ENCODE measurements at places on chromosomes 1 and 21.

GRCh38 chr1:243991650-243992049, 59.4 kb upstream of the ZBTB18 start:
- no peak for DNase-seq

- DNase-seq: no peak
Observed at GRCh38 chr1:34362949-34363348, 186.2 kb downstream of the C1orf94 start.

DNA sequence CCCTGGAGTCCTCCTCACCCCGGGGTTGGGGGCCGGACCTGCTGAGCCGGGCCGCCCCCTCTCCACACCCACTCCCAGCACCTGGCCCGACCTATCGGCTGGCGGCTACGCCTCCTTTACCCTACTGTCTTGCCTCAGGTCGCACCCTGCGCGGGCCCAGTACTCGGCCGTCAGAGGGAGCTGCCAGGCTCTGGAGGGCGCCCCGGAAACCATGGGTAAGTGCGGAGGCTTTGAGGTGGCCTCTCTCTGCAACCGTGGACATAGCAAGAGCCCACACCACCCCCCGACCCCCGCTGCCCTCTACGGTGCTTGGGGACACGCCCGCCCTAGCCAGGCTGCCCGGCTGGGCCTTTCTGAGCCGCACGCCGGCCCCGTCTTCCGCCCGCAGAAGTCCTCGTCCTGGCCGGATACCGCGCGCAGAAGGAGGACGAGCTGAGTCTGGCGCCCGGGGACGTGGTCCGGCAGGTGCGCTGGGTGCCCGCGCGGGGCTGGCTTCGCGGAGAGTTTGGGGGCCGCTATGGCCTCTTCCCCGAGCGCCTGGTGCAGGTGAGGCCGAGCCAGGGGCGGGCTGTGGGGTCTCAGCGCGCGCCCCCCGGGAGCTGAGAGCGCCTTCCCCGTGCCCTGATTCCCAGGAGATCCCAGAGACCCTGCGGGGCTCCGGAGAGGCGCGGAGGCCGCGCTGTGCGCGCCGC, at the start of gene SH3D21:
Gene SH3D21, plus strand, starts transcription at position 159 of the 692 bp plus-strand sequence. Its CDS starts 53 bp downstream, at position 212.
- DNase-seq: peak; percentile 28

- DNase-seq: peak; percentile 21
Observed at GRCh38 chr1:56060906-56061305, 518.5 kb downstream of the PLPP3 start.

DNA sequence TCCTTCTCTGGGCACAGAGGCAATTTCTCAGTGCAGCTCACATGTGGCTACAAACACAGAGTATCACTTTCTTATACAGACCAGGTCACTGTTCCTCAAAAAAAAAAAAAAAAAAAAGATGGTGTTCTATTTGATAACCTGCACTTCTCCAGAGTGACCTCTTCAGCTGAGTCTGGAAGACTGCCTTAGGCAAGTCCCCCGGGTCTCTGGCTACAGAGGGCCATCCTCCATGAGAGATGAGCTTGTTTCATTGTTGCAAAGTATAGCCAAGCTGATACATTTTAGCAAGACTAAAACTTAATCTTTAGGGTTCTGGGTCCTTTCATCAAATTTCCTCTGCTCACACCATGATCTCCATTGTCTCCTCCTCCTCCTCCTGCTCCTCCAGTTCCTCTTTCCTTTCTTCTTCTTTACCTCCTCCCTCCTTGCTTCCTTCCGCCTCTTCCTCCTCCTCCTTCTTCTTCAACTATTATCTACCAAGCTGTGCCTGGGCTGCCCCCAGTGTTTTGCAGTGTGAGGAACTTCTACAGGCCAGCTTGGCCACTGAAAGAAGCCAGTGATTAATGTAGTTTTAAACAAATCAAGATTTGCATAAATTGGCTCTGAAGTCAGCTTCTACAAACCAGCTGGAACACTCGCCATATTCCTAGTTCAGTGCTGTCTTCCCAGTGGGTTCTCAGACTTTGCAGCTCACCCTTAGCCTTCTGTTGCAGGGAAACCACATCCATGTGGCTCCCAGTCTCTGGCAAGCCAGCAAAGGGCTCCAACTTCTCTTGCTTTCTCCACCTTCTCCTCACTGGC, 139.4 kb downstream of the RUNX1 start:
- DNase-seq: peak; percentile 40

GRCh38 chr1:31605908-31606427, 11.5 kb upstream of the HCRTR1 start:
- DNase-seq: peak; percentile 79

GRCh38 chr1:46991083-46991923, 32.2 kb upstream of the CYP4X1 start:
- DNase-seq: no peak

DNA sequence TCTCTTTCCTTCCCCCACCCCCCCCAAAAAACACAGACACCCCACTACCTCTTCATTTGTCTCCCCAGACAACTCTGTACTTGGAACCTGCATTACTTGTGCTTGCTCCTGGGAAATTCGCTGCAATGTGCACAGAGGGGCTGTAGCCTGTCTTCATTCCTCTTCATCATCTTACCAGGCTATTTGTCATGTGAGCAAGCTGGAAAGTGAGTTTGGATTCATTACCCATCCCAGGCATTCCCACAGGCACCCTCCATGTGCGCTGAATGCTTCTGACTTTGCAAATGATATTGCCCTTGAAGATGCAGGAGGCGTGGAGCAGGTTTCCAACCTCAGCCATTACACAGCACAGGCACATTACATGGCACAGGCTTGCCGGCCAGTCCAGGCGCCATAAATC, 494.9 kb downstream of the KIF26B start:
- DNase-seq: no peak

DNA sequence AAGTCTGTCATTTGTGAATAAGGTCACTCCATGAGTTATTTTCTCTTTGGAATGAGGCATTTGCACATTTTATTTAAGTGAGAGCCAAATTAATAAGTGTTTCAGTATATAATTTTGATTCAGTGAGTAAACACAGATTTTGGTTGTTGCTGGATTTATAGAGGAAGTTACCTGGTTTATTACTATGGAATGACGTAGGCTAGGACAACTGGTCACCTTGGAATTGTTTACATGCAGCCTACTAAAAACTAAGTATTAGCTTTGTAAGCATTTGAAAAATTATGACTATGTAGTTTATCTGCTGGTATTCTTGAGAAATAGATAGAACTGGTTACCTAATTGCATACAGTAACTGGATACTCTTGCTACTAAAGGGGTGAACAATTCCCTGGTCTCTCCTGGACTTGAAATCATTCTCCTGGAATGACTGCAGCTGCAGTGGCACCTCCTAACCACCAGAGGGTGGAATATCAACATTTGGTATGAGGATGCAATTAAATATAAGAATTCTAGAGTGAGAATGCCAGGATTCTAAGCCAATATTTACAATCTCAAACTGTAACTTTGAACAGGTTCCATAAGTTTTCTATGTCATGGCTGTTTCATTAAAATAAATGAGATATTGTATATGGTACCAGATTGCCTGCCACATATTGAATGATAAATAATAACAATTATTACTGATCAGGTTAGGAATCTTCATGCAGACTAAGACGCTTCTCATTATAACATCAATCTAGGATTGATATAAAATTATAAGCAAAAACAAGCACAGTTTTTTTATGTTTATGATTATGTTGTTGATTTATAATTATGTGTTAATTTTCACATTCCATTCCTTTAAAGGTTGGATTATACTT, 3.5 kb upstream of the KRTAP27-1 start:
- DNase-seq: peak; percentile 45

GRCh38 chr1:917076-917459, 6.7 kb upstream of the SAMD11 start:
- no peak for DNase-seq

GRCh38 chr1:176055398-176055797, 151.7 kb downstream of the COP1 start:
- no peak for DNase-seq

- DNase-seq: no peak
Observed at GRCh38 chr1:93111561-93111960, 32.5 kb downstream of the MTF2 start.

GRCh38 chr1:43531107-43531905, 623 bp downstream of the PTPRF start:
- DNase-seq: peak; percentile 46

DNA sequence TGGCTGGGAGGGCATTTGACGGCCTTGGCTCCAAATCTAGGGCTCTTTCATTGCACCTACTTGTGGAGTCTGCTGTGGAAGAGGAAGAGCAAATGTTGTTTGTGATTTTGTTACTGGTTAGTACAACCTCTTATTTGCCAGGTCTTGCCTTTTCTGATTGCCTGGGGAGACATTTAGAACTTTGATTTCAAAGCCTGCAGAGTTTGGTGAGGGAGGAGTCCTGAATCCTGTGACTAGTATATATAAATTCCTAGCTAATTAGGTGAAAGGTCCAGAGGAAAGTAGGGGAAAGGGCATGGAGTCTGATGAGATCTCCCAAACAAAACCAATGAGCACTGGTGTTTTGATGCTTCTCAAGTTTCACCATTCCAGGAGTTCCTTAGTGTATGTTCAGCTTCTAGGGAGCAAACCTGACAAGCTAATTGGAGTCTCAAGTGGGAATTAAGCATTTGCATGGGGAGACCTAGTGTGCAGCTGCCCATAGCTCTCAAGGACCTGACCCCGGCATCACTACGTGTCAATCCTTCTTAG, 5.1 kb upstream of the HMGCS2 start:
- peak; percentile 55 for DNase-seq

- no peak for DNase-seq
Observed at GRCh38 chr1:47013293-47013692, 10.2 kb upstream of the CYP4X1 start.

GRCh38 chr1:196449460-196449859, 158.8 kb downstream of the KCNT2 start:
- no peak for DNase-seq

- no peak for DNase-seq
Observed at GRCh38 chr21:35582731-35583130, 477.6 kb downstream of the SETD4 start.

- no peak for DNase-seq
Observed at GRCh38 chr1:54221113-54221834, 21.3 kb downstream of the MRPL37 start.

DNA sequence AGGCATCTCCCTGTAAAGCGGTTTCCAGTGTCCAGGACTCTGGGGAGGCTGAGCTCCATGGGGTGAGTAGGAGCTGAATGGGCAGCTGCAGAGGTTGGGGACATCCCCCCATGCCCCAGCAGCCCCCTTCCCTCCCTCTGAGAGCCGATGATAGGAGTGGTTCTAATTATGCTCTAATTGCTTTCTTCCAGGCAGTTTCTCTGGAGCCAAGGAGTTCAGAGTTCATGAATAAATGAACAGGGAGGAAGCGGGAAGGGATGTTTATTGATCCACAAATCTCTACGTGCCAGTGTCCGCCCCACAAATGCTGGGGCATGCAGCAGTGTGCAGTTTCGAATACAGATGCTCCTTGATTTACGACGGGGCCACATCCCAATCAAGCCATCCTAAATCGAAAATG, 15.6 kb downstream of the NKAIN1 start:
- DNase-seq: no peak

DNA sequence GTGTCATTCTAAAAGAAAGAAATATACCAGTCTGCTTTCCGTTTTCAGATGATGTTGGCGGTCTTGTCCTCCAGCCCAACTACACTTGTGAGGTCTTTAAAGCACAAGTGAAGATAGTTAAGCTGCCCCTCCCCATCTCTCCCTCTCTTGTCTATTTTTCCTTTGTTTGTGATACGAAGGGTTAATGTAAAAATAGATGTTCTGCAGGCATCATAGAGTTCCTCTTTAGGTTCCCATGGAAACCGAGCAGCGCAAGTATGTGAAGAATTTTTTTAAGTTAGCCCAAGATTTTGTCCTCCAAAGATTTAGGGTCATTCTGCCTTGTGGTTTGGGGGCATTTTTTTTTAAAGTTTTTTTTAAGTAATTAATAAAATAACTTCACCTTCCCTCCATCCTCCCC, 232.4 kb upstream of the AJAP1 start:
- DNase-seq: no peak

- no peak for DNase-seq
Observed at GRCh38 chr1:186187601-186188000, 187.5 kb downstream of the TPR start.

- DNase-seq: peak; percentile 68
Observed at GRCh38 chr1:54716299-54717047, 812 bp downstream of the TTC4 start.

GRCh38 chr21:42025376-42026081, 15.4 kb upstream of the ZBTB21 start:
- DNase-seq: peak; percentile 78

DNA sequence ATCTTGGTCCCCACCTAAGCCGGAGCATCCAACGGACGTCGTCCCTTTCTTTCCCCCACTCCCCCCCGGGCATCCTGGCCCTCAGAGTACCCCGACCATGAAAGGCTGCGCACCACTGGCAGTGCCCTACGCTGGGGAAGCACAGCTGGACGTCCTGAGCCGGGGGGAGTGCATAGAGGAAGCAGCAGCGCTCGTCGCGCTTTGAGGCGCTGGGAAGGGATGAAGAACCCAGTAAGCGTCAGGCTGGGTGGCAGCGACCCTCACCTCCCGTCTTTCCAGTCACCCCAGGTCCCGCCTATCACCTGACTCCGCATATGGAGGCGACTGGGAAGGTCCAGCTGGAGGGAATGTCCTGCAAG, 5.7 kb downstream of the MAP3K6 start:
- no peak for DNase-seq

DNA sequence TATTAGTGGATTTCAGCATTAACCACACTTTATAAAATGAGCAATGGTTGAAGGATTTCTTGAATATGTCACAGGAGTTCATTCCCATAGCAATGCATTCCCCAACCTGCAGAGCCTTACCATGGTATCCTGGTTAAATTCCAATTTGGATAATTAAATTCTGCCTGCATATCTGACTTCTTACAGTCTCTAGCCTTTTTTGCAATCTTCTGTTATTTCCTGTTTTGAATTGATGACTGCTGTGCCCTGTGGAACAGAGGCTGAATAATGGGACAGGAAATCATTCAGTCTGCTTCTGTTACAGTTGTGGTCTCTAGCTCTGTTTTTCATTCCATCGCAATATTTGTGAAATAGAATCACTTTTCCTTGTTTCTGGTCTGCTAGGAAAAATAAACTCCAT, 1823.9 kb downstream of the PLA2G4A start:
- peak; percentile 96 for DNase-seq

- no peak for DNase-seq
Observed at GRCh38 chr1:99326215-99326949, 62.1 kb downstream of the PLPPR4 start.

GRCh38 chr1:34426325-34426896, 249.7 kb downstream of the C1orf94 start:
- no peak for DNase-seq

- DNase-seq: no peak
Observed at GRCh38 chr1:229380536-229381160, 37.8 kb upstream of the CCSAP start.

GRCh38 chr1:205843036-205843859, 6.7 kb downstream of the PM20D1 start:
- no peak for DNase-seq

GRCh38 chr1:37481289-37482003, 7.1 kb downstream of the ZC3H12A start:
- no peak for DNase-seq

- DNase-seq: no peak
Observed at GRCh38 chr1:184771190-184771691, 16.6 kb upstream of the EDEM3 start.

- no peak for DNase-seq
Observed at GRCh38 chr21:16437586-16437985, 707.8 kb downstream of the USP25 start.

Measured in fibroblast of skin of right biceps (primary cell).